ENCODE measurements at places on chromosomes 6 and 20. TPM values are rescaled to one million over a fixed set of nuclear protein-coding genes. Genes with fewer than 3 reads are reported as not detected.

GRCh38 chr20:62963614-62964397 is 11.3 kb downstream of the SLC17A9 start:
- DNase-seq, result no peak

- no peak for DNase-seq
Observed at GRCh38 chr6:165744555-165745228, 81.7 kb upstream of the PDE10A start.

GRCh38 chr6:86192123-86192522 is 549.4 kb upstream of the SYNCRIP start:
- no peak for DNase-seq

DEFB113 gene
- not detected for total RNA-seq

SGK1 gene
- 1,163 TPM for total RNA-seq

All from Peyer's patch (tissue), 4 donors.